Adipocyte (in vitro differentiated cells): ENCODE measurements at places on chromosomes 3 and 15.

- DNase-seq, result no peak
Observed at GRCh38 chr3:18097989-18098388, 327.1 kb downstream of the SATB1 start.

DNA sequence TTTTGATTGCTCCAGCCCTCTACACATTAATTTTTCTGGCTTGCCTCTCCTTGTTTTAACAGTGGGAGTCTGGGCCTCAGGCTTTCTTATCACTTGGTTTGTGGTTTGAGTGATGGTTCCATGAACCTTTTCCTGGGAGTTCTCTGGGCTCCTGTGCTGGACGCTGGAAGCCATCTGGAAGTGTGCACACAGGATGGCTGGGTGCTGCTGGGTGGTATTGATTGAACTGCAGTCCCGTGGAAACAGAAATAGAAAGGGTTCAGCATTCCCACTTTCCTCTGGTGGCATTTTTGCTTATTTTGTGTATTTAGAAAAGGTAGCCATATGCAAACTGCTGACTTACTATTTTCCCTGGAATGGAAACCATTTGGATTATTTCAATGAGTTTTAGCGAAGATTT, 25.6 kb downstream of the MITF start:
- no peak for DNase-seq

- no peak for DNase-seq
Observed at GRCh38 chr15:101440846-101441590, 48.5 kb downstream of the PCSK6 start.

- no peak for DNase-seq
Observed at GRCh38 chr3:143810166-143810952, 37.9 kb downstream of the SLC9A9 start.

- DNase-seq, result no peak
Observed at GRCh38 chr15:101266787-101267186, 10.5 kb downstream of the SELENOS start.

DNA sequence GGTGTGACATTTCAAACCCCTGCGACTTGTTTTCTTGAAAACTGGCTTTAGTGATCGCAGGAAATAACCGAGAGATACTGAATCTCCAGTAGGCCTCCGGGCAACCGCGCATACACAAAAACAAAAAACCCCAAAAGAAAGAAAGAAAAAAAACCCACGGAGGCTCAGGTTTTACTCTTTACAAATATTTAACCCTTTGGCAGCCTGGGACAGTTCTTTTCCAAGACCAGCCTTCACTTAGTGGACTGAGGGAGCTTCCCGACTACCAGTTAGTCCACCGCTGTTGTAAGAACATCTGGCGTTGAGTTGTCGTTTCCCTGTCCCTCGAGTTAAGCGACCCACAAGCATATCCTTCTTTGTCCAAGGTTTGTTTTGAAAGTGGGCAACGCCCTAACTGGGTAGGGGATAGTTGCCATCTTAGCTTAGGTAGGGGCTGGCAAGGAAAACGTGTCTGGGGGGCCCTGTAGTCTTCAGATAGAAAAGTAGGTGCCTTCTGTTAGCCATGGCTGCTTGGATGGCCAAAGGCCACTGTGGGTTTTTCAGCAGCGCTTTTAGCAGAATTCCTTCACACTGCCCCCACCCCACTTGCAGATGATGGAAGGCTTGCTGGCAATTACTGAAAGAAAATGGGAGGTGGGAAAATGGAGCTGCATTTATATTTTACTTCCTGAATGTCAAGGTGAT, 6.9 kb downstream of the ISL2 start:
- no peak for DNase-seq

DNA sequence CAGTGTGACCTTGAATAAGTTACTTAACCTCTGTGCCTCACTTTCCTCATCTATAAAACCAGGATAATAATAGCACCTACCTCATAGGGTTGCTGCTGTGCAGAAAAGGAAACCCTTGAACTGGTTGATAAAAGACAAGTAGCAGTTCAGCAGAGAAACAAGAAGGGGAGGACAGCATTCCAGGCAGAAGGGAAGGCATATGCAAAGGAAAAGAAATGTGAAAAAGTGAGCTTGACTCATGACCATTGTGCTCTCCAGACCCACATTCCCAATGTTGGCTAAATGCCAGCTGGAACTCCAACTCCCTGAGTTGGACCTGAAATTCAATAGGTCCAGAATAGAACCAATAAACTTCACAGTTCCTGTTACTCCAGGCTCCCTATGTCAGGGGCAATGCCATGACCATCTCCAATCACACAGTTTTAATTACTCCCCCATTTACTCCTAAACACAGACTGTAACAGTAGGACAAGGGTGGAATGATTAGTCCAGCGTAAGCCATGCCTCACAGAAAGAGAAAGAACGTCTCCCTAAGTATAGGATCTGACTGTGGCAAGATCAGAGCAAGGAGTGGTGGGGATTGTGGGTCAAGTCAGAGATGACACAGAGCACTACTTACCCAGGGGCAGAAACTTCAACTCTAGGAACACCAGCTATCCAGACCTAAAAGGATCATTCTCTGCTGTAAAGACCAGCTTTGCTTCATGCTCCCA, 26.9 kb downstream of the PRKAR2A start:
- DNase-seq, result peak; percentile 28

DNA sequence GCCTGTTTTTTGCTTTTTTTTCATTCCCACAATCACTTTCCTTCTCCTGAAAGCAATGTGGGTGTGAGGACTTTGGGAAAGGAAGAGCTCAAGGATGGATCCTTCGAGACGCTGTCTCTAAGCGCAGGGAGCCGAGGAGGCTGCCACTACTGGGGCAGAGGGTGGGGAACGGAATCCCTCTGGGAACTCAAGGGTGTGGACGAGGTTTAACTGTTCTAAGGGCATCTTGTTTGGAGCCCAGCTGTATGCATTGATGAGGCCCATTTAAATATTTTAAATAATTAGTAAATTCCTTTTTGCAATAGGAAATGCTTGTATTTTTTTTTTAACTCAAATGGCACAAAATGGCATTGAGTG, 124.4 kb upstream of the MEF2A start:
- DNase-seq, result no peak

DNA sequence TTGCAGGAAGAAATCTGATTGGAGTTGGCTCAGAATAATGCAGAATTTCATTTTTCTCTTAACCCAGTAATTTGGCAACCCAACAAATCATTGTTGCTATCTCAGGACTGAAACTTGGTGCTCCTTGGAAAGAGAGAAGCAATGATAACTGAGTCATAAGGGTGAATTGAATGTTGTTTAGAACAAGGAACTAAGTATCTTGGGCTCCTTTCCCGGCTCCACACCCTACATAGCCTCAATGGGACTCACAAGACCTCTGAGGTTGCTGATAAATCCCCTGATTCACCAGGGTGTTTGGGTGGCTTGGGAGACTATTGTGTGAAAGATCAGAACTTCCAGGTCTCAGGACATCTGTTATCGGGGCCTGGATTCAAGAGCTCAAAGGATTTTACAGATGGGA, 7.8 kb upstream of the RAB8B start:
- DNase-seq, result no peak

DNA sequence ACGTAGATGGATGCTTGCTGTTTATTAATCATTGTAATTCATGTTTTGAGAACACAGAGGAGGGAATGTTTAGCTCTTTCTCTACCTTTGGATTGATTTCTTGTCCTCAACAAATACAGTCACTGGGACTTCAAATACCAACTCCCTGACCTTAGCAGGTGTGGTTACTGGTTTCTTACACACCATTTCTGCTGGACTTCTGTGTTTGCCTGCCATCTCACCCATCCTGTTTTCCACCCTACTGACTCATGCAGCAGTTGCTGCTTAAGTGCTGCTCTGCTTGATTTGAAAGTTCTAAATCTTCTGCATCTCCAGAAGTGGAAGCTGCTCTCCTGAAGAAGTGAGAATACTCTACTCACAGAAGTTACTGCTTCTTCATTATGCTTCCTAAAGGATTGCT, 170.3 kb downstream of the ZPLD1 start:
- no peak for DNase-seq

DNA sequence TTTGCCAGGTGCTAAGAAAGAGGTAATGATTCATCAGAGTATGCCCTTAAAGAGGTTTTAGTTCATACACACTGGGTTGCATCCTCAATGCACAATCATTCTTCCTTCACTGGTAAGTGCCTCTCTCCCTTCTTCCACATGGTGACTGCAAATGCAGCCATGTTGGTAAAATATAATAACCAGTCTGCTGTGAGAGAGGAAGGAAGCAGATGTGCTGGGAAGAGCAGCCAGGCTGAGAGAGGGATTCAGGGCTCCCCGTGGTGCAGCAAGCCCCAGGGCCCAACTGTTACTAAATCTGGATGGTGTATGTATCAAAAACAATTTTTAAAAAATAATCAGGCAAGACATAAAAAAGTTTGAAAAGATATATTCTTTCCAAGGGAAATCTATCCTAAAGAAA, 498.1 kb downstream of the MAGI1 start:
- DNase-seq, result no peak

DNA sequence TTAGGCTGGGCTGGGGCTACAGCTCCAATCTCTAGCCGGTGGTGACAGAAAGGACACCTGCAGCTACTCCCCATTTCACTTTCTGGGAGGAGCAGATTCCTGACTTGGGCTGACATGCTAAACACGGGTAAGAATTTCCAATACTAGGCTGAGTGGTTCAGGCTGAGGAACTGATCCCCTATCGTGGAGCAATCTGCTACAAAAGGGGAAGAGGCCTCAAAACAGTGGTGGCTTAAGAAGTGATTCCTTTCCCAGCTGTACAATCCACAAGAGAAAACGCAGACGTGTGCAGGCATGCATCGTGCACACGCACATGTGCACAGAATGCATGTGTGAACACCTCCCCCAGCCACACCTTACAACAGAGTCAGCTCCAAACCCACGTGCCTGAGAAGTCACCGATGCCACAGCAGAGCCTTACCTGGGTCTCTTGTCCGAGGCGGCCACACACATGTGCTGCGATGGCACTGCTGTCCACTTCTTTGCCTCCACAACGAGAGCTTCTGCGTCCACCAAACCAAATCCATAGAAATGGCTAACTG, 86.7 kb upstream of the SNRPA1 start:
- DNase-seq, result no peak

DNA sequence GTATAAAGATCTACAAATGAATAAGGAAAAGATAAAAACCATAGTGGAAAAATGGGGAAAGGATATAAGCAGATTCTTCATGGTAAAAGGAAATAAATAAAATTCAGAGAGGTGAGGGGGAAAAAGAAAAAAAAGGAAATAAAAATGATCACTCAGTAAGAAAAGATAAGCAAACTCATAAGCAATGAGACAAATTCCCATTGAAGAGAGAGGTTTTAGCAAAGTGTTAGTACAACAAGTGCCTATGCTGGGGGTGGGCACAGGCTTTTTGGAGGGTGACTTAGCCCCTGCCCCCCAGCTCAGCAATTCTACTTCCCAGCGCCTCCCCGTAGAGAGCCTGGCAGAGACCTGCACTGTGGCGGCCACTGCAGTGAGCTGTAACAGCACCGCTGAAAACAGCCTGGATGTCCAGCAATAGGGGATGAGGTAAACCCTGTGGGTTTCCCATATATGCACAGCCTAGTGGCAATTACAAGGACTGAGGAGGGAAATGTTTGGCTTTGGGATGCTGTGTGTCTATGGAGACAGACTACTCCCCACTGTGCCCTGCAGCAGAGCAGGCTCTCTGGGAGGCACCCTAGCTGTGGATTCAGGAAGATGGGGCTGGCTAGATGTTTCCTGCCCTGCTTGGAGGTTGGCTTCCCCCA, 23.7 kb upstream of the SFMBT1 start:
- no peak for DNase-seq

DNA sequence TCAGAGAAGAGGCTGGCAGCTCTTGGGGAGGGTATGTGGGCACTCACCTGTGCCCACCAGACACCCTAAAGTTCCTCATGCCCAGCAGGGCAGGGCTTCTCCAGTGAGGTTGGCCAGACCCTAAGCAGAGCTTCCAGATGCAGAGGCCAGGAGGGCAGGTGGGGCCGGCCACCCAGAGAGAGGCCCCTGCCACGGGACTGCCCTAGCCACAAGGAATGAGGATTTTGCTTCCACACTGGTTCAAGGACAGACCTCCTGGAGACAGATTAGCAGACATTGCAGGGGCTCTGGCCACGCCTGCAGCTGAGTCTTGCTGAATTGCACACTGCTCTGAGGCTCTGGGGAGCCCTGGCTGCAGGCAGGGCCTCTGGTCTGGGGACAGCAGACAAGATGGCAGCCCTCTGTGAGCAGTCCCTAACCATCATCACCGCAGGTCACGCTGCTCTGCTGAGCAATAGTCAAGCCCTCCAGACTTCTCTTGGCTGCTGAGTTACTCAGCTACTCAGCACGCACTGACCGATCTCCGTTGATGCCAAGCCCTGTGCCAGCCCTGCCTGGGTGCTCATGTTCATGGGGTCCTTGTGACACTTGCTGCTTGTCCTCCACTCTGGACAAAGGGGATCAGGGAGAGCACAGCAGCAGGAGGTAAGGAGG, 117.4 kb upstream of the ABHD17C start:
- no peak for DNase-seq

DNA sequence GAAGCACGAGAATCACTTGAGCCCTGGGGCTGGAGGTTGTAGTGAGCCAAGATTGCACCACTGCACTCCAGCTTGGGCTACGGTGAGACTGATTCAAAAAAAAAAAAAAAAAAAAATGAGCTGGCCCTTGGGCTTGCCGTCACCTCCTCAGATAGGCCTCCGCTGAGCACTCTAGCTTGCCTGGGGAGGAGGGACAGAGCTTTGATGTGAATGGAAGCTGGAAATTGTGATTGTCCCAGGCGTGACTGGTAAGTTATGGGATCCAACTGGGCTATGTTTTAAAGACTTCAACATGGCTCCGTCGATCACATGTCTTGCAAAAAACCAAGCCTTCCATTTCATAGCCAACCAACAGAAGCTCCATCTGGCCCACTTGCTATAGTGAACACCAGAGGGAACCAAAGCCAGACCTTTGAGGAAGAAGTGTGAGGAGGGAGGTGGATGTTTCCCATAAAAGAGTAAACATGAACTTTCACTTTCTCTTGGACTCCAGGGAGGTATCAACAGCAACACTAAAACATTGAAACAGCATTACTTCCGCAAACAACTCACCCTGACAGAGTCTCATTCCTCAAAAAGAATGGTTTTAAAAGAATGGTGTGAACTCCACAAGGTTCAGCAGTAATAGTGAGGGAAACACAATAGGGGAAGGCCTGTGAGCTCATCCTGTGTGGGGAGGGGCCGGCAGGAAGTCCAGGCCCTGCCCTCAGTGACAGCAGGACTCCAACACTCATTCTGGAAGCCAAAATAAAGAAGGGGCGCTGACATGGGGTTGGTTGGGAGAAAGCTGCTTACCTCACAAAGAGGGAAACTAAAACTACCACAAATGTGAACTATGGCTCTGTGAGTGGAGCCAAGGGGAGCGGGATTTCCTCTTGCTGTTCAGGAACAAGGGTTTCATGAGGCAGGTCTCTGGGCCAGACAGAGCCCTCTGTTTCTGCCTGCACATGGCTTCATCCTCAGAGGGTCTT, 59.2 kb upstream of the IL12A start:
- peak; percentile 50 for DNase-seq

- no peak for DNase-seq
Observed at GRCh38 chr3:59081071-59081470, 31.2 kb upstream of the CFAP20DC start.

GRCh38 chr3:16849229-16849628, 35.5 kb upstream of the PLCL2 start:
- DNase-seq, result peak; percentile 65

DNA sequence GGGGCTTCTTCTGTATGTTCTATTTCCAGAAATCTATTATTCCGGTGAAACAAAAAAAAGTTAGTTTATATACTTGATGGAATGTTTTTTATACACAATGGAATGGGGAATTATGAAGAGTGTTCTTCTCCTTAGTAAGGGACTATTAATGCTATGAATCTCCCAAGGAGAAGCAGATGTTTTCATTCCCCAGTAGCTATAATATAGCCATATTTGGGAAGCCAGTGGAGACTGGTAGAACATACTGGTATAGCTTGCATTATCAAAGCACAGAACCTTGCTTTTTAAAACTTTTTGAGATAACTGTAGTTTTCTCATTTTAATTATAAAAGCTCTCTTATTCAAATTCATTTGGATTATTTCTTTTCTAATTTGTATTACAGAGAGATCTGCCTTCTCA, 38.3 kb downstream of the ADGRG7 start:
- DNase-seq, result no peak
